Activated CD8-positive, alpha-beta memory T cell treated with anti-CD3 and anti-CD28 coated beads, Interleukin-2, amount 10 ng/mL, durations not matched to agents 7 days and 5 days (primary cell): ENCODE measurements at places on chromosomes 3 and 15.

DNA sequence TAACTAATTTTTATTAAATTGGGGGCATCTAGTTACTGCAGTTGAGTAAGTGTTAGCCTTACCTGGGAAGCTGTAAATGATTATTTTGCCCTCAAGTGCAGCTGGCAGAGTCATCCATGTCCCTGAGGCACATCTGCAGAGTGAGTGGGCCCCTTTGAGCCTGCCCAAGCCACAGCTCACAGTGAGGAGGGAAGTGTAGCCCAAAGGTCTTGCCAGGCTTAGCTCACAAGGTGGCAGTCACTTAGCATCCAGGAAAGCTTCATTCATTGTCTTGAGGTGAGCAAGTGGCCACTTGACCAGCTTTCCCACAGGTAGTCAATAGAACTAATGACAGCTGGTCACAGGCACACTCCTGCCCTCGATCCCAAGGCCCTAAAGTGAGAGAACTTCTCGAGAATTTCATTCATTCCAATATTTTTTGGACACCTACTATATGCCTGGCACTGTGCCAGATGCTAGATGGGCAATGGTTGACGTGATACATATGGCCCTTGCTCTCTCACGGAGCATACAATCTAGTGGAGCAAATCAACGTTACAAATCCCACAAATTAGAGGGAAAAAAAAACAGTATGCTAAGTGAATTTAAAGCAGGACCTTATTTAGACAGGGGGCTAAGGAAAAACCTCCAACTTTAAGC is 163.3 kb upstream of the IL12A start:
- H3K4me1 ChIP-seq = no peaks in the 10 kb centered on the region
- no peak overlapping the region for H3K27ac ChIP-seq
- no peaks in the 10 kb centered on the region for H3K36me3 ChIP-seq

- H3K27me3 ChIP-seq = no peaks in the 10 kb centered on the region
- peaks cover 45% of the 10 kb centered on the region for H3K4me1 ChIP-seq
- H3K4me3 ChIP-seq = no peak overlapping the region
- no peak overlapping the region for H3K27ac ChIP-seq
Measured at GRCh38 chr3:15324379-15324808, 8.0 kb downstream of the SH3BP5 start.

- H3K4me3 ChIP-seq = no peak overlapping the region
- H3K27ac ChIP-seq = no peak overlapping the region
- H3K4me1 ChIP-seq = peaks cover 22% of the 10 kb centered on the region
- peaks cover 35% of the 10 kb centered on the region for H3K36me3 ChIP-seq
Measured at GRCh38 chr15:90893175-90894090, 9.1 kb downstream of the FES start.

DNA sequence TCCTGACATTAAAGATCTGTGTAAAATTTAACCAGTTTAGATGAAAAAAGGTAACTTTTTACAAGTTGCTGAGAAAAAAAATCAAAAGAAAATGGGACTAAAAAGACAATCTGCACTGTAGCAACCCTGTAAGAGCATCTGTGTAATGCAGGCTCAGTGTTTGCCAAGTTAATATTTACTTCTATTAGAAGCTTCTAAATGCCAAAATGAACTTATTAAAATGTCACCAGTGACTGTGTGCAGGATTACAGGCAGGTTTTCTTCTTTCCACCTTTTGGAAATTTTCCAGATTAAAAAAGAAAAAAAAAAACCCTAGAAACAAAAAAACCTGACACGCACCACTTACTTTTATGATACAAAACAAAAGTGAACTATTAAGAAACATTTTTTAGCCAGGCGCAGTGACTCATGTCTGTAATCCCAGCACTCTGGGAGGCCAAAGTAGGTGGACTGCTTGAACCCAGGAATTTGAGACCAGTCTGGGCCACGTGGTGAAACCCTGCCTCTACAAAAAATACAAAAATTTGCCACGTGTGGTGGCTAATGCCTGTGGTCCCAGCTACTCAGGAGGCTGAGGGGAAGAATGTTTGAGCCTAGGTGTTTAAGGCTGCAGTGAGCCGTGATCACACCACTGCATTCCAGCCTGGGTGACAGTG is 87.2 kb downstream of the TJP1 start:
- no peaks in the 10 kb centered on the region for H3K36me3 ChIP-seq
- peaks cover 47% of the 10 kb centered on the region for H3K27me3 ChIP-seq
- no peak for DNase-seq
- H3K4me1 ChIP-seq = peaks cover 21% of the 10 kb centered on the region

DNA sequence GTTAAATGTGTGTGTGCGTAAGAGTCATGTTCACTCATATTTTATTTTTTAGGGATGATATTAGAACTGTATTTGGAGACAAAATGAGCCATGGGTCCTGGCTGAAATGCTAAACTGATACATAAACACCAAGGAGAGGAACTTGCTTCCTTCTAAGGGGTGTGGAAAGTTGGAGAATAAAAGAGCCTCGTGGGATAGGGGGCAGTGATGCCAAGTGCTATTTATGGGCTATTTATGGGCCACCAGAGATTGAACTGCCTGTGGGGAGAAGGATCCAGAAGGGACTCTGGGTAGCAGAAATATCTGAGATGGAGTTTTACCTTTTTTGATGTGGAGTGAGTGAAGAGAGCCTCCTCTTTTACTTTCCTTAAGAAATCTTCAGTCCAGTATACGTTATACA is 1.8 kb upstream of the ARNT2 start:
- H3K4me3 ChIP-seq = no peak overlapping the region
- peaks cover 4% of the 10 kb centered on the region for H3K4me1 ChIP-seq
- no peak for DNase-seq
- H3K27ac ChIP-seq = no peak overlapping the region

- no peaks in the 10 kb centered on the region for H3K27me3 ChIP-seq
- peaks cover 62% of the 10 kb centered on the region for H3K36me3 ChIP-seq
- H3K4me3 ChIP-seq = no peak overlapping the region
- peaks cover under 1% of the 10 kb centered on the region for H3K4me1 ChIP-seq
Measured at GRCh38 chr15:43383070-43383469, 12.2 kb downstream of the TUBGCP4 start.

GRCh38 chr3:39260957-39261356 is 18.9 kb downstream of the CX3CR1 start:
- peaks cover 4% of the 10 kb centered on the region for H3K36me3 ChIP-seq
- H3K4me3 ChIP-seq = no peak overlapping the region
- peaks cover 27% of the 10 kb centered on the region for H3K4me1 ChIP-seq
- peak; percentile 55 for DNase-seq

- no peaks in the 10 kb centered on the region for H3K36me3 ChIP-seq
- no peaks in the 10 kb centered on the region for H3K4me1 ChIP-seq
Measured at GRCh38 chr15:95254263-95254662, 1022.9 kb downstream of the MCTP2 start.

GRCh38 chr3:43647331-43648166 is 25.7 kb upstream of the ANO10 start:
- H3K27ac ChIP-seq = no peak overlapping the region
- H3K27me3 ChIP-seq = peaks cover 21% of the 10 kb centered on the region
- no peaks in the 10 kb centered on the region for H3K4me1 ChIP-seq
- H3K36me3 ChIP-seq = no peaks in the 10 kb centered on the region
- no peak for DNase-seq

GRCh38 chr3:60086811-60087210 is 1037.0 kb upstream of the CFAP20DC start:
- H3K27ac ChIP-seq = peak overlapping the region; percentile 42
- DNase-seq = peak; percentile 66
- peaks cover 25% of the 10 kb centered on the region for H3K36me3 ChIP-seq
- no peak overlapping the region for H3K4me3 ChIP-seq

DNA sequence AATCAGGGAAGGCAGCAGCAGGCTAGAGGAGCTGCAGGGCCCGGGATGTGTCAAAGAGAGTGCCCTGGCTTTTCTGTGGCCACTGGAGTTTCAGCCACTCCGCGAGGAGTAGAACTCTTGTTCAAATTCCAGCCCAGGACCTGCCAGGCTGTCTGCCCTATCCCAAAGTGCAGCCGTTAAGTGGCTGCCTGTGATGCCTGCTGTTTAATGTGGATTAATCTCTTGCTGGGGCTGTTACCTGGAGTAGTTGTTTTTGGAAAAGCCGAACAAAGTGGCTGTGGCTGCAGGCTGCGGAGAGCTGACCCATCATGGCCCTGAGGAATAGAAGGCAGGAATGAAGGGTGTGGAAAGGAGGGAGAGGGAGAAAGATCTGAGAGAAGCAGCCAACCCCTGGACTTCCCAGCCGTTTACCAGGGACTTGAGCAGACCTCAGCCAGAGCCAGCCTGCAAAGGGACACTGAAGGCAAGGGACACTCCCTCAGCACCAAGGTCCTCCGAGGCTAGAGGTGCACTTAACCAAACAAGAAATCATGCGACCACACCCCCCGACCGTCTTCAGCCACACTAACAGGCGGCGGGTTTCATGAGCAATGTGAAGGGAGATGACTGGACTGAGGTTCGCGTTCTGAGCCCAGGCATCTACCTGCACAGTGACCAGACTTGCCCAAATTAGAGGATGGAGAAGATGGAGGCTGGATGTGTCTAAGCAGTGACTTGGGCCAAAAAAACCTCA is 4.7 kb downstream of the CDAN1 start:
- H3K27ac ChIP-seq = no peak overlapping the region
- DNase-seq = no peak
- no peaks in the 10 kb centered on the region for H3K27me3 ChIP-seq
- H3K36me3 ChIP-seq = peaks cover 20% of the 10 kb centered on the region

DNA sequence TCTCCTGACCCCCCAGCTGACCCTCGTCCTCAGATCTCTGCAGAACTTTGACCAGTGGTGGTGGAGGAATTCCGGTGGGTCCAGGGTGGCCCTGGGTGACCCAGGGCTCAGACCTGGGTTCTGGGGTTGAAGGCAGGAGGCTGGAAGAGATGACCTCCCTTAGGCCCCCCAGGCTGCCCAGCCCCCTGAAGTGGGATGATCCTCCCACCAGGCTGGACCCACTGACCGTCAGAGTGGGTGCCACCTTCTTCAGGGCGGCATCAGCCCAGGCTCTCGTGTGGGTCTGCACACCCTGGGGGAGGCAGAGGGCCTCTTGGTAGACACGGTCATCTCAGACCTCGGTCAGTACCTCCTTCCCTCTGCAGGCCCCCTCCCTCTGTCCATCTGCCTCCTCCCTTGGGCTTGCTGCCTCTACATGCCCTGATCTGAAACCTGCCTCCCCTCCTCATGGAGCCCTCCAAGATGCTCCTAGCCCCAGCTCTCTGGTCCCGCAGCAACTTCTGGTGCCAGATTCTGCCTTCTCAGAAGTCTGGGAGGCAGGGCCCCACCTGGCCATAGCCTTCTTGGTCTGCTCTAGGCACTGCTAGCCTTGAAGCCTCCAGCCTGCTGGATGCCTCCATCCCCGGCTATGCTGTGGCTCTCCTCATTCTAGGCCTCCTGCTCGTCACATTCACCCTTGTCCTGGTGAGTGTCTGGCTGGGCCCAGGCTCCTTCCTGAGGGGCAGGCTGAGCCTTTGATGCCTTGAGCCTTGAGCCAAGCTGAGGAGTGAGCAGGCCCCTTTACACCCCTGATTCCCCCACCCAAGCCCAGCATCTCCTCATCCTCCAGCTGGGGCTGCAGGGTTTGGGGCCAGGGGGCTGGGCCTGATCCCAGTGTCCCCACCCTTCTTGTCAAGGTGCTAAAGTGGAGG is 49.1 kb upstream of the CSPG4 start:
- H3K4me3 ChIP-seq = no peak overlapping the region
- no peaks in the 10 kb centered on the region for H3K36me3 ChIP-seq
- no peak overlapping the region for H3K27ac ChIP-seq
- H3K27me3 ChIP-seq = peaks cover 4% of the 10 kb centered on the region
- DNase-seq = no peak
- H3K4me1 ChIP-seq = peaks cover 12% of the 10 kb centered on the region

DNA sequence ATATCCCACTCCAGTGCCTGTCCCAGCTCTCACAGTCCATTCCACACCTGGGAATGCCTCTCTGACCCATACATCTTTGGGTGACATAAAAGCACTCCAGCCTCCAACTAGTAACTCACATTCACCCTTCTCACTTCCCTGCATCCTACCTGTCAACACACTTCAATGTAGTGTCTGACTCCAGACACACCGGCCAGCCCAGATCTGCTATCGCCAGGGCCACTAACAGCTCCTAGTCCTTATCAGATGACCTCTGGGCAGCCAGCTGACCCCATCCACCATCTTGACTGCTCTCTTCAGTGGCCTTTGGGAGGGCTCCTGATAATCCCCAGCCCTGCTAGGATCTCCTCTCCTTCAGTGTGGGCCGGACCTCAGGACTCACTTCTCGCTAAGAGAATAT is 2.9 kb upstream of the MCM2 start:
- no peak for DNase-seq
- H3K36me3 ChIP-seq = peaks cover 15% of the 10 kb centered on the region
- H3K27ac ChIP-seq = no peak overlapping the region
- H3K4me3 ChIP-seq = no peak overlapping the region
- peaks cover 35% of the 10 kb centered on the region for H3K4me1 ChIP-seq
- H3K27me3 ChIP-seq = no peaks in the 10 kb centered on the region
